ENCODE measurements at places on chromosomes 2 and 18.

GRCh38 chr2:44672431-44672830 is 269.1 kb upstream of the SIX3 start:
- DNase-seq = no peak

GRCh38 chr18:45324495-45325113 is 290.7 kb upstream of the SLC14A2 start:
- DNase-seq = no peak

GRCh38 chr2:222518570-222519381 is 94.4 kb downstream of the SGPP2 start:
- DNase-seq = no peak

DNA sequence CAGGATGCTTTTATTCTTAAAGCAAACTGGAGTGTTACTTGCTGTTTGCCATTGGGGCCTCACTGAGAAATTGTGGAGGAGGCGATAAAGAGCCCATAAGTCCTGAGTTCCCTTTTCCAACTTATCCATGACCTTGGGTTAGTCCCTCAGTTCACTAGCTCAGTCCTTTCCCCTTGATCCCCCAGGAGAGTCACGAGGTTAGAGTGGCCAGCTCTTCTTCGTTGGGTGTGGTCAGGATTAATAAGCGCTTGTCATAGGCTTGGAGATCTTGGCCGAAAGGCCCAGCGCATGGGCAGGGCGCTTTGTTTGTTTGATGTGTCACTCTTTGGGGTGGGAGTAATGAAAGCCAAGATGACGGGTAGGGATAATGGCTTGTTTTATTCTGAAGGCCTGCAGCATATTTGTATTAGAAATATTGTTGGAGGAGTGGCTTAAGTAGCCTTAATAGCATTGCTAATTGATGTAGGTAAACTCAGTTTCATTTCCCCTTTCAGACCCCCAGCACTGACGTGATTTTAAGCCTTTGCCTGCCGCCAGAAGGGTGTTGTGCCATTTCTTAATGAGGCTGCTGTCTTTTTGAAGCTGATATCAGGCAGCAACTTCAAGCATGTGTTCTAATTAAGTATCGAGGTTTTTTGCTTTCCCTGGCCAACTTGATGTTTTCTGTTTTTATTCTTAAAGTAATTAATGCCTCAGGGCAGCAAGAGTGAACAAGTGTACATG is 15.7 kb downstream of the GRHL1 start:
- no peak for DNase-seq

GRCh38 chr18:72833471-72833870 is 34.3 kb downstream of the NETO1 start:
- DNase-seq = no peak

DNA sequence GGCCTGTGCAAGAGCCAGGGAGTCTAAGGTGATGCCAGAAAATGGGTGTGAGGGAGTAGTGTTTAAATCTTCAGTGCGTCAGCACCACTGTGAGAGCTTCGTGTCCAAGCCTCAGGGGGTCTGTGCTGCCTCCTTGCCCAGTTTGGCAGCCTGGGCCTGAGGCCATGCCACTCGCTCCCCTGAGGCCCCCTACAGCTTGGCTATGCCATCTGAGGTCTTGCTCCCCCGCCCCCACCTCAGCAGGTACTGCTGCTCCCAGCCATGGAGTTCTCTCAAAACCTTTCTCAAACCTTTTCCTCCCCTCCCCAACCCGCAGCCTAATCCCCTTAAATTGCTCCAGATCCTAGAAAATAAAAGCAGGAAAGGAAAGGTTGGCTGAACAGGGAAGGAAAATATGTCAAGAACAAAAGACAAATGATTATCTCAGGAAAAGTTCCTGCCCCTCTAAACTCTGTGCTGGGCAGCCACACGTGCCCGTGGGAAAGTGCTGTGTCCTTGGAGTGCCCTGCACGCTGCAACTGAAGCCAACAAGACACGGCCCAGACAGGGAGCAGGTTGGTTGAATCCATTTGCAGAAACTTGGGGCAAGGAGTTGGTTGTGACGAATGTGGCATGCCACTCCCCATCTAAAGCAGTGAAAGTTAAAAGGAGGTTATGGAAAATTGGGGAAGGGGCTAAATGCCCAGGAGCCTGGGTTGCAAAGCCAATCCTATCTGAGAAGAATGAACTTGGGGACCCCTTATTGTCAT is 61.2 kb downstream of the ATOH8 start:
- no peak for DNase-seq

GRCh38 chr18:2441544-2441943 is 129.8 kb downstream of the METTL4 start:
- DNase-seq = no peak

- DNase-seq = no peak
These were observed 24.6 kb downstream of the ALPK2 start for GRCh38 chr18:58604311-58604710.

All from stimulated activated CD8-positive, alpha-beta memory T cell treated with anti-CD3 and anti-CD28 coated beads, Interleukin-4, amount 100 ng/mL, for 24 hours (primary cell).